ENCODE measurements at places on chromosomes 12 and 14.

DNA sequence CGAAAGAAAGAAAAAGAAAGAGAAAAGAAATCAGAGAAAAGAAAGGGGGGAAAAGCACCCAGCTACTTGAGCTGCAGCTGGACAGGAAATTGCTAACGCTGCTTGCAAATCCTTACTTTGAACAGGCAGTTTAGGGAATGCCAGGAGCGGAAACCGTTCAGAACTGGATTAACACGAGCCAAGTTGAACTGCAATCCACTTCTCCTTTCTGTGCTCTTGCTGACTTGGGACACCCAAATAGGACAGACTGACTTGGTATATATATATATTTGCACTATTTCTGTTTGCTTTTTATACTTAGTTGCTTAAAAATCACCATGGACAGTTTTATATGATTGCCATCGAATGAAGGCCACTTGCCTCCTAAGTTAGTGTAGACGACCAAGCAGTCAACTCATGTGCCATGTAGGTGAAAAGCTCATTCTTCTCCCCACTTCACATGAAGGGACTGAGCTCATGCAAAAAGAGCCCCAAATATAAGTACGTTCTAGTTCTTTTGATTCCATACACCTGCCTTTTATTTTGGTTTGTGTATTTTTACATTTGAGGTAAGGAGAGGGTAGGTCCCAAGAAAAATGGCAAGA lies 5.5 kb downstream of the DUSP6 start:
- DNase-seq, result no peak

DNA sequence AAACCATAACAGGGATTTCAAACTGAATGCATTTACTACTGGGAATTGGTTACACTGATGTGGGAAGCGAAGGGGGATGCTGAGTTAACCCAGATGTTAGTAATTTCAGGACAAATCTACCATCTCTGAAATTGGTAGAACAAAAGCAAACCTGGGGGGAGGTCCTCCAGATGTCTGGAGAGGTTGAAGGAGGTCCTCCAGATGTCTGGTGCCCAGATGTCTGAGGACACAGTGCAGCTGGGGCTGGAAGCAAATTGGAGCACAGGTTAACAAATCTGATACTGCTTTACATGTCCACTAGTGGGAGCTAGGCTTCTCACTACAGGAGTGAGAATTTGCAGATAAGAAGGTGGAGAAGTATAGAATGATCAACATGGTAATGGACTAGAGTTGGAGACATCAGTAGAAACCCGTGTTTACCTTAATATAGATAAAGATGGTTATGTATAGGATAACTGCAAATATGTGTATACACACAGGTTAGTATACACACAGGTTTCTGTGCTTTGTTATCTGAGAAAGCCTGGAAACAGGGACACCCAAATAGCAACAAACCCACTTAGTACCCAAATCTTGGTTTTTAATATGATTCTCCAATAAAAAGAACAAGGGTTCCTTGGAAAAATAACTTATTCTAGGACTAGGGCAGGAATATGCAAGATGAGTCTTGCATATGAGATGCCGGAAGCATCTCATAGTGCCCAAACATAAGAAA lies 162.5 kb downstream of the C12orf50 start:
- DNase-seq, result no peak

DNA sequence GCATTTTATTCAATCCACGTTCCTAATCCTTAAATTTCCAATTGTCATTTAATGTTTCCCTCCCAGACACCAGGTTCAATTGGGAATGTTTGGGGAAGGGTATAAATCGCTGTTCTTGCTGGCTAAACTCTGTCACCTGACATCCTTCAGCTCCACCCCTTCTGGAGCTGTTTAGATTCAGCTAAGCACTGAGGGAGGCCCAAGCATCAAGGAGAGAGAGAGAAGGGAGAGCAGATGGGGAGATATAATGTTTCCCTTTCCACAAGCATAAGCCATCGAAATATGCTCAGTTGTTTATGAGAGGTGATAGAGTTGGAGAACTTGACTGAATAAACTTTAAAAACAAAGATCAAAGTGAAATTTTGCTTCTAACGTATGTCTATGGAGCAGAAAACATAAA lies 1.8 kb downstream of the ABCC9 start:
- no peak for DNase-seq

- DNase-seq, result no peak
Observed at GRCh38 chr14:20802341-20803084, at the start of gene RNASE1. Gene RNASE1 (minus strand): TSS chr14:20802844. CDS start chr14:20802068, 776 bp downstream.

DNA sequence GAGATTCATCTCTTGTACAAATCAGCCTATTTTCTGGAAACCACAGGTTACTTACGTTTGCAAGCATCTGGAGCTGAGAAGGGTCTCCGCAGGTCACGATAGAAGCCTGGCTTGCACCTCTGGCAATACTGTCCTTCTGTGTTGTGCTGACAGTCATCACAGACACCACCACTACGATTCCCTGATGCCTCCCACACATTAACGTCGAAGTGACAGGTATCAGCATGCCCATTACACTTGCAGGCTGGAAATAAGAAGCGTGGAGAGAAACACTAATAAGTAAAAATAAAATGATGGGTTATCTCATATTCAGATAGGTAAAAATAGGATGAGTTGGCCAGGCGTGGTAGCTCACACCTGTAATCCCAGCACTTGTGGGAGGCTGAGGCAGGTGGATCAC lies 80.2 kb downstream of the NTN4 start:
- no peak for DNase-seq

DNA sequence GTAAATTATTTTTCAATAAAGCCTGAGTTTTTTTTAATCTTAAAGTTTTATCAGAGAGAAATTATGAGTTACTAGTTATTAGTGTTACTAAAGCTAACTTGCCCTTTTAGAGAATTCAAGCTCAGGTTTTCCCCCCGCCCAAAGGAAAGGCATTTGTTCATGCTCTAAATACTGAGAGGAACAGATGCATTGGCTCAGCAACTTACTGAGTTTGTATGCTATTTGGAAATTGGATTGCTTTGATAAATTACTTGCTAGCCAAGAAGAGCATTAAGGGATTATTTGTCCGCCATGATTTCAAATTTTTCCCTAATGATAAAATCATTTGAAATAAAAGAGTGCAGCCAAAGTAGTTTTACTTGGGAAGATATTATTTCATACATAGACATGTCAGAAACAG lies 149.4 kb downstream of the METTL25 start:
- no peak for DNase-seq

GRCh38 chr12:77850698-77851097 lies 20.0 kb downstream of the NAV3 start:
- no peak for DNase-seq

DNA sequence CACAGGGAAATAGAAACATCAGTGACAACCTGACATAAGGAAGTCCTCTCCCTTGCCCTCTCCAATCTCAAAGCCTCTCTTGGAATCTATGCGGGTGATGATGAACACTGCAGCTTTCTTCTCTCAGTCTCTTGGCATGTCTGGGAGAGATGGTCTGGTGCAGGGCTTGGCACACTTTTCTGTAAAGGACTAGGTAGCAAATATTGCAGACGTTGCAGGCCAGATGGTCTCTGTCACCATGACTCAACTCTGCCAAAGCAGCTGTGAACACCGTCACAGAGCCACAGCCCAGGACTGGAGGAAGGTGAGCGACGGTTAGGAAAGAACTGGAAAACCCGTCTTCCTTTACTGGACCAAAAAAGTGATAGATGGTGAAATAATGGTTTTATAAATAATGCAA lies 591.0 kb upstream of the TMEM132C start:
- no peak for DNase-seq

DNA sequence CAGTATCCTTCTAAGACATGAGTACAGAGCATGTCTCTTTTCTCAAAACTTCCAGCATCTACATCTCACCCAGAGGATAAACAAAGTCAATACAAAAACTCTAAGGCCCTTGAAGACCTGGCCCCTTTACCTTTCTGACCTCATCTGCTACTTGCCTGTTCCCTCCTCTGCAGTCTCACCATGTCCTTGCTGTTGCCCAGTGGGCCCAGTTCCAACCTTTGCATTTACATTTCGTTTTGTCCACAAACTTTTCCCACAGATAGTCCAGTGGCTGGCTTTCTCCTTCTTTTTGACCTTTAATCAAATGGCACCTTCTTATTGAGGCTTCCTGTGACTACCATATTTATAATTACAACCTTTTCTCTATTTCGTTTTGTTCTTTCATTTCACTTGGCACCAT lies 1.6 kb downstream of the IRAK4 start:
- DNase-seq, result no peak

DNA sequence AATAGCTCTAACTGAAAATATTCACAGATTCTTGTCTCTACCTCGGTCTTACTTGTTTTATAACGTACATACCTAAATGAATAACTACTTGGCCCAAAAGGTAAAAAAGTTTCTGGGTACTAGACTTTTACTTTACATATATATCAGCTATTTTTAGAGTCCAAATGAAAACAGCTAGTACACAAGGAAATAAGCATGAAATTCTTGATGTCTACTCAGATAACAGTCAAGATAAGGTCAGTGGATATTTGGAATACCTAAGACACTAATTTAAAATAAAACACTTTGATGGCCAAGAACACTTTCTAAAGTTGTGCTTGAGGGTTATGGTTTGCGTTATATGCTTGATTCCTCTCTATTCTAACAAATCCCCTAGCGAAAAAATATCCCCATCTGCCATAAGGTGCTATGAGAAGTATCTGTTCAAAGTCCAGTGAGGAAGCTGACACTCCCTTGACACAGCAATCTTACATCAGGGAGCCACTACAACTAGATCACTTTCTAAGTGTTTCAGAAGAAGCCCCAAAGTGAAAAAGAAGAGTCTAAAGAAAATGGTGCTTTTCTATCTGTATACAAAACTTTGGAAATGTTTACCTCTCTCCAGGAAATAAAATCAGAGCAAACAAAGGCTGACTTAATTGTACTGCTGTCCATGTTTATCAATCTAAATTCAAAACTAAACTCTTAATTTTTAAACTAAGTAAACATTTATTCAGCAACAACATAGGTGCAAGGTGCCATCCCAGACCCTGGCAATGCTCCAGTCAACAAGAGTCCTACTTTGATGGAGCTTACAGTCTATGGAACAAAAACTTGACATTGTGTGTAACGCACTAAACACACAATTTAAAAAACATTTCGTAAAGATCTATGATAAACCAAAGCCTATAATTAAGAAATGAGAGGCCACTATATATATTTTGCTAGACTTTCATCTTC lies 11.7 kb downstream of the PTPN21 start:
- DNase-seq, result no peak

GRCh38 chr12:115118177-115118724 lies 434.3 kb upstream of the TBX3 start:
- DNase-seq, result no peak

- DNase-seq, result no peak
Observed at GRCh38 chr14:64762044-64763034, 58.1 kb downstream of the PLEKHG3 start.

- no peak for DNase-seq
Observed at GRCh38 chr12:132426349-132427173, 63.4 kb upstream of the FBRSL1 start.

GRCh38 chr14:92493024-92493423 lies 20.6 kb upstream of the RIN3 start:
- DNase-seq, result no peak

DNA sequence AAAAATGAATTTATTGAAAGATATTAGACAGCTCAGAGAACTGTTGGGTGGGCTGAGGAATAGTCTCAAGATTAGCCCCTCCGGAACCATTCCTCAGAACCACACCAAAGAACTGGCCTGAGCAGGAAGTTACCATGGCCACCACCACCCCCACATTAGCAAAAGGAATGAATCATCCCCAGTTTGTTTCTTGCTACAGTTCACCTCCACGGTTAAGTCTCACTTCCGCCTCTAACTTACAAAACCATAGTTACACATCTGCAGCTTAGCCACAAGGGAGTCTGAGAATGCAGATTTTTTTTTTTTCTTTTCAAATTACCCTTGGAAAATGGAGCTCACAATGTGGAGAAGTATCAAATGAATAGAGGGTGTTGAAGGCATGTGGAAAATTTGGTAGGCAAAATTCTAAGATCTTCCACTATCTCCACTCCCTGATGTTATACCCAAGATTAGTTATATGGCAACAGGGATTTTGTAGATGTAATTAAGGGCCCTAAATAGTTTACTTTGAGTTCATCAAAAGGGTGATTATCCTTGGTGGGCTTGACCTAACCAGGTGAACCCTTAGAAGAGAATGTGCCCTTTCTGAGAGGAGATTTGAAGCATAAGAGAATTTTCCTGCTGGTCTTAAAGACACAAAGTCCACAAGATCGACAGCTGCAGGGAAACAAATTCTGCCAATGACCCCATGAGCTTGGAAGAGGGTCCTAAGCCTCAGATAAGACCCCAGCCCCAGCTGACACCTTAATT lies 129.8 kb upstream of the KRR1 start:
- DNase-seq, result peak; percentile 66

DNA sequence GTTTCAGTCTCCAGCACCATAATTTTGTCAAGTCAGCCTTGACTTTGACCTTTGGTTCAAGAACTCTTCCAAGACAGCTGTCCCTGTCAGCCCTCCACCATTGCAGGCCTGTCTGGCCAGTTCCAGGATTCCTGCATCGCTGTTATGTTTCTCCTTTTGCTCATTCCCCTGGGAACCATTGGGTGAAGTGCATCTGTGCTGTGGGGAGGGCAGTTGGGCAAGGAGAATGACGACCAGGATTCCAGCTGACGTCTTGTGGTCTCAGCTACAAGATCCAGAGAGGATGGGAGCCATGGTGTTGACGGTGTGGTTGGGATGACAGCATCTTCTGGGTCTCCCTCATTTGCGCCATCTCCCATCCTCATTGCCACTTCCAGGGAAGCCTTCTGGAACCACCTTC lies 45.9 kb upstream of the SLC24A4 start:
- DNase-seq, result no peak

DNA sequence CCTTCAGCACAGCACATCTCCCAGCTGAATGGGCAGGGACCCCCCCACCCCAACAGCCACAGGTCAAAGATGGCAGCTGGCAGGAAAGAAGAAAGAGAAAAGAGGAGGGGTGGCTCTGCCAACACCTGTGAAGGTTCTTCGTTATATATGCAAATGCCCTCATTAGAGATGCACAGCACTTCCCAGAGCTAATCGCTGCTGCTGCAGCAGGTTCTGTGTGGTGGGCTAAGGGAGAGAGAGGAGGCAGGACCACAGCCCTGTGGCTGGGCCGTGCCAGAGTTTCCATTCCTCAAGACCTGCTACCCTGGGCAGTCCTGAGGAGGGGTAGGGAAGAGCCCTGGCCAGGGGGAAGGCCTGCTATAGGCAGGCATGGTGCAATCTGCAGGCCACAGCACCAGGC lies 28.7 kb downstream of the SMUG1 start:
- no peak for DNase-seq

GRCh38 chr12:13116259-13116658 lies 12.8 kb upstream of the GSG1 start:
- DNase-seq, result no peak

- no peak for DNase-seq
Observed at GRCh38 chr12:85564786-85565185, 271.4 kb downstream of the RASSF9 start.

All from activated CD8-positive, alpha-beta memory T cell treated with anti-CD3 and anti-CD28 coated beads for 24 hours (primary cell).